ENCODE measurements at places on chromosomes 2 and 18.
A peak's percentile ranks its signal among the peaks of the same experiment; 100 is the strongest.

DNA sequence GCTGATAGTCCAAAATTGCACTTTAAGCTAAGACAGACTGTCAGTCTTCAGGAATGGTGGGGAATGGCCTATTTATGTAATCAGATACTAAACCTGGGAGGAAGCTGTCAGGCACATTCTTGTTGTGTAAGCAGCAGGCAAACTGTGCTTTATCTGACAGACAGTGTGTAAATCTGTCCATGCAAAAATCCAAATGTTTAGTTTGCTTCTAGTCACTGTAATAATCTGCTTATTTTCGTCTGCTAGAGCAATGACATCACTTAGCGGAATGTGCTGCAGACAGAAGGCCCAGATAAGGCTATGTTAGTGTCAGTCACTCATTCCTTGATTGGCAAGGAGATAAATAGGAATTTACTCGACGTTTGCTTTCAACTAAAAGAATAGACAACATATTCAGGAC lies 263.5 kb downstream of the ZNF407 start:
- no peak for DNase-seq

GRCh38 chr2:199459286-199460100 lies 1.8 kb upstream of the SATB2 start:
- peak; percentile 44 for DNase-seq

- peak; percentile 54 for DNase-seq
Observed at GRCh38 chr2:224807153-224807964, 91.2 kb upstream of the CCDC195 start.

- no peak for DNase-seq
Observed at GRCh38 chr18:46013484-46014189, 46.5 kb upstream of the EPG5 start.

DNA sequence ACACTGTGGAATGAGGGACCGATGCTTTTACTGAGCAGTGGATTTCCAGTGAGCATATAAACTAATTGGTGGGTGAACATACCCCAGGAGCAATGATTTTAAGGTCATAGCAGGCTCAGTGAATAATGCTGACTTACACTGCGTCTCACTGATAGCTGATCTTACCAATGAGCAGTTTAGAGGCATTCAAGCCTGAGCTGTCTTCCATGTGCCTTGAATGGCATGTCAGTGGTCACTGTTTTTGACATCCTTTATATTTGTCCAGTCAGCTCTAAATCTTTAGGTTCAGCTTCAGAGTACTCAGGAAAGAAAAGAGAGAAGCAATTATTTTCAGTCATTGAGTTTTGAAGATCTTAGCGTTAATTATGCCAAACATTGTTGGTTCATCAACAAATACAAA lies 88.3 kb downstream of the CAMKMT start:
- no peak for DNase-seq

GRCh38 chr2:41966920-41967319 lies 80.9 kb upstream of the PKDCC start:
- DNase-seq = no peak

DNA sequence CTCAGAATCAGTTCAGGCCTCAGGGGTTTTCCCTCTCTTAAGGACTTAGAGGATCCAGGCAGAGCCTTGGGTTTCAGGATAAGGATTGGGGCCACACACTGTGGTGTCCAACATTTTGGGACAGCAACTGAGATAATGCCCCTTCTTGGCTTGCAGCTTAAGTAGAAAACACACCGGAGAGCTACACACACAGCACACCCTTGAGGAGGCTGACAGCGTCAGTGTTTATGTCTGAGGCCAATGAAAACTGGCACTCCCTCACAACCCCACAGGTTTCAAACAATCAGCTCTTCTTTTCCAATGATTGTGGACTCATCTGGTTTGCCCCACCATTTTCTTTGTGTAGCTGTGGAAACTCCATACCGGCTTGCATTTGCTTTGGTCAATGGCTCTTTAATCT lies 257.7 kb downstream of the CDCA7 start:
- no peak for DNase-seq
